ENCODE measurements at places on chromosomes 6 and 20. TPM values are rescaled to one million over a fixed set of nuclear protein-coding genes. Genes with fewer than 3 reads are reported as not detected.

The WASF1 gene
- 0.53 TPM for total RNA-seq

DNA sequence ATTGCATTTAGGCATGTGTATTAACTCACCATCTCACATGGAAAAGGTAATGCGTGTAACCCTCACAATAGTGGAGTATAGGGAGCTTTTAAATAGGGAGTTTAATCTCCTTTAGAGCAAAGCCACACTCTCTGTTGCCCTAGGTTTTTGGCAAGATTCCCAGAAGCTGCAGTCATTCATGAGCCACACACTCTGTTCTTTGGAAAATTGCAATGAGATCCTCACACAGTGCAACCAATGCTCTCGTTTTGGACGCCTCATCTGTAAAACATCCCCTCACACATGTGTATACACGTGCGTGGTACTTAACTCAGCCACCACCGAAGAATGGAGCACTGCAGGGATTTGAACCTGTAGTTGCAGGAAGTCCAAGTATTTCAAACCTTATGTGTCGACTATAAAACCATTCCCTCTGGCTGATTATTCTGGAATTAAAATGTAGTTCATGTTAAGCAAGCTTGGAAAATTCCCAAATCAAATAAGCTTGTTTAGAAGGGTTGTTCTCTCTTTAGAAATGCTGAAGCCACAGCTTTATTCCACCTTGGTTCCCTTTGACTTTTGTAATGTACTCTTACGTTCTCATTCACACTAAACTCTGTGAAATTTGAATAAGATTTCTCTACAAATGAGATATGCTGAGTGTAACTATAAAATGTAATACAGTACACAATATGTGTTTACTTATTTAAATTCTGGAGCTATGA lies 489.8 kb upstream of the MANEA start:
- no peak for DNase-seq

GRCh38 chr6:102204351-102204750 lies 810.8 kb downstream of the GRIK2 start:
- no peak for DNase-seq

DNA sequence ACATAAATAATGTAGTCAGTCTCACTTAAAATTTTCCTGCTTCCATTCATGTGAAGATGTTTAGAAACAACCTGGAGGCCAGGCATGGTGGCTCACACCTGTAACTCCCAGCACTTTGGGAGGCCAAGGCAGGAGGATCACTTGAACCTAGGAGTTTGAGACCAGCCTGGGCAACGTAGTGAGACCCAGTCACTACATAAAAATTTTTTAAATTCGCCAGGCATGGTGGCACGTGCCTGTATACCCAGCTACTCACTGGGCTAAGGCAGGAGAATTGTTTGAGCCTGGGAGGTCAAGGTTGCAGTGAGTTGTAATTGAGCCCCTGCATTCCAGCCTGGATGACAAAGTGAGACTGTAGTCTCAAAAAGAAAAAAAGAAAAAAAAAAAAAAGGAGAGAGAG lies 47.3 kb upstream of the E2F3 start:
- DNase-seq = no peak

DNA sequence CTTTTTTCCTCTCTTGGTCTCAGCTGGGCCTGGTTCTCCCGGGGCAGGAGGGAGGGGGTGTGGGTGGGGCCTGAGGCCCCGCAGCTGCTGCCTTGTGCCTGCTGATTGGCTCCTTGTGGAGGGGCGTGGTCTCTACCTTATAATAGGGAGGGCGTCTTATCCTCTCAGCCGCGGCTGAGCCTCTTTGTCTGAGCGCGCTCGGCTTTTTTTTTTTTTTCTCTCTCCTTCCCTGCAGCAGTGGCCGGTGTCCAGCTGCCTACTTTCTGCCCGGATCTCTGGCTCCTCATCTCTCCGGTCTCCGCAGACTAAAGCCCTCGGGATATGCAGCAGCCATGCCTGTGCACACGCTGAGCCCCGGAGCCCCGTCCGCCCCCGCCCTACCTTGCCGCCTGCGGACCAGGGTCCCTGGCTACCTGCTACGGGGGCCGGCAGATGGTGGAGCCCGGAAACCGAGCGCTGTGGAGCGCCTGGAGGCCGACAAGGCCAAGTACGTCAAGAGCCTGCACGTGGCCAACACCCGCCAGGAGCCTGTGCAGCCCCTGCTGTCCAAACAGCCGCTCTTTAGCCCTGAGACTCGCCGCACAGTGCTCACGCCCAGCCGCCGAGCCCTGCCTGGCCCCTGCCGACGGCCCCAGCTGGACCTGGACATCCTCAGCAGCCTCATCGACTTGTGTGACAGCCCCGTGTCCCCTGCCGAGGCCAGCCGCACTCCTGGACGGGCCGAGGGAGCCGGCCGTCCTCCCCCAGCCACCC lies 11.1 kb downstream of the FAM110A start:
- peak; percentile 64 for DNase-seq

DNA sequence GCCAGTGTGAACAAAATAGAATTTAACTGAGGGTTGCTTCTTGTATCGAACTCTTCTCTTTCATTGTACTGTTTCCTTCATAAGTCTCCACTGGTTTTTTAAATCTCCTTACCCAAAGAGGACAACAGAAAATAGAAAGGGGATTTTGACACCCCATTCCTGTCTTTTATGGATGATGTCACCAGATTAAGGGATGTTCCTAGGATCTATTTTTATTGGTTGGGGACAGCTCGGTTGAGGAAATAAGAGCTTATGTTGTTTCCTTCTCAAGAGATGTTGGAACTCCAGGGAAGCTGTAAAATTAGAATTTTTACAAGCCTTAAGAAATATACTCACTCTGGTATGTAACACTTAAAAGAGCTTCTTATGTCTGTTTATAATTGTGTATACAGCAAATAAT lies 171.5 kb downstream of the PHF3 start:
- no peak for DNase-seq

GRCh38 chr6:141484711-141485110 lies 648.0 kb upstream of the GJE1 start:
- no peak for DNase-seq

GRCh38 chr20:59469267-59470252 lies 134.8 kb upstream of the PHACTR3 start:
- no peak for DNase-seq

DNA sequence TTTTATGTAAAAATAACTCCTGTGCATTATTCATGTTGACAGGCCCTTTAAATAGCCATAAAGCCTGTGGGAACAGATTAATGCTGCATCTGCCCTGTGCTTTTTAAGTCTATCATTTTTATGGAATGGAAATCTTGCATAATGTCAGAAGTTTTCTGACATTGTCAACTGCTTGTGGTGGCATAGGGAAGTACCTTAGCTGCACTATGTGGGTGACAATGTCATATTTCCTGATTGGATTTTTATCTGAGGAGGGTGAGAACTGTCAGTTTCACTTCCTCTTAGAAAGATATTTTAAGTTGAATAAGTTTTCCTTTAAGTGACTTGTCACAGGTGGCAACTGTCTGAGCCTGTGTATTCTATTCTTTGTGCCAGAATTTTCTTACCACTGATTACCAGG lies 267.9 kb downstream of the PLCB1 start:
- DNase-seq = no peak

Measured in ascending aorta (tissue), 2 donors.